Left renal cortex interstitium (tissue), 4 donors: ENCODE measurements at places on chromosomes 13 and 19. TPM values are rescaled to one million over a fixed set of nuclear protein-coding genes. Genes with fewer than 3 reads are reported as not detected.

- no peak for DNase-seq
These were observed 732 bp upstream of the C2CD4C start for GRCh38 chr19:409516-410242.

- DNase-seq, result no peak
These were observed 15.2 kb downstream of the PHLDB3 start for GRCh38 chr19:43489310-43489709.

GRCh38 chr13:98226496-98226895 lies 49.4 kb upstream of the RNF113B start:
- DNase-seq, result no peak

DNA sequence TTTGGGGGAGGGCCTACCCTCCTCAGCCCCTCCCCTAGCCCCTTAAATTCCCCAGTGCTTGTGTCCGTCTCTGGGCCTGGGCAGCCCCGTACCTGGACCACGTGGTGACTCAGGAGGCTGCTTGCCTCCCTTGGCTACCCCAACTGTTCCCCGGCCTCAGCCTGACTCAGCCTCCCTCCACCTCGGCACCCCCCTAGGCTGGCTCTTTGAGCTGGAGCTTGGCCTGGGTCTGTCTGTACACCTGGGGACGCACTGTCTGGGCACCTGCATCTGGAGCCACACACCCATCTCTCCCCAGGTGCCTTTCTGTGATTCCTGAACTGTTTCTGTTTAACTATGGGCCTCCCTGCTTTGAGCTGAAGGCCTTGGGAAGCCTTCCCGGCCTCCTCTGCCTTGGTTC lies 1.8 kb upstream of the KLK14 start:
- DNase-seq, result no peak

DNA sequence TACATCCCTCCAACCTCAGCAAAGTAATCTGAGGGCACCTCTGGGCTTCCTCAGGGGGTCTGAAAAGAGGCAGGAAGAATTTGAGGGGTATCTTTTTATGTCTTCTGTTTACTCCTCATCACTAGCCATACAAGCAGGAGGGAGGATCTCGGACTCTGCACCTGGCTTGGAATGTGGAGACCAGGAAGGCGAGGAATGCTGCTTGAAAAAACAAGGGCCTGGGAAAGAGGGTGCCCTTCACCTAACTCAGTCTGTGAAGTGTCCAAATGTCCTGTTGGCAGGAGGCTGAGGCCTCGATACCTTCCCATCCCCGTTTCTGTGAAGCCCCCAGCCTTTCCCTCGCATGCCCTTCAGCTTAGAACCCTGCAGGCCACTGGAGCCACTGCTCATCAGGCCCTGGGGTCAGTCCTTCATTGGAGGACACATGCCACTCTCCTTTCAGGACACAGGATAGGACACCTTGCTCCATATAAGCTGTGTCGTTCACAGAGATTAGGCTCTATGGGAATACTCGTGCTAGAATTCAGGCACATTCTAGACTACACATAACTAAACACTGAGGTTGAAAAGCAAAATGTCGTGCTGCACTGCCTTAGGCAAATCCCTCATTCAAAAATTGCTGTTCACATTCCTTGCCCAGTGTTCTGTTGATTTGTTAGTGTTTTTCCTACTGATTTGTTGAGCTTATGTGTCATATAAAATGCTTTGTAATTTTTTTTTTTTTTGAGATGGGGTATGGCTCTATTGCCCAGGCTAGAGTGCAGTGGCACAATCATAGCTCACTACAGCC lies 49.7 kb downstream of the ESD start:
- no peak for DNase-seq

DNA sequence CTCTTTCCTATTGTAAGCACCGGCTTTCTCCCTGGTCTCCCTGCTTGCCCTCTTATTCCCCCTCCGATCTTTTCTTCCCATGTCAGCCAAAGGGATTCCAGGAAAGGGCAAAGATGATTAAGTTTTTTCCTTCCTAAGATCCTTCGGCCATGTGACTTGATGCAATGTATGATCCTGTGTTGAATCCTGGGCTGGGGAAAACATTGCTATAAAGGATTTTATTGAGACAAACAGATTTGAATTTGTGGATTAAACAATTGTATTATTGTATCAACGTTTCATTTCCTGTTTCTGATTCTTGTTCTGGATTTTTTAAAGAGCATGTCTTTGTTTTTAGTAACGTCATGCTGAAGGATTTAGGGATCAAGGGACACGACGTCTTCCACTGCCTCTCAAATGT lies 16.9 kb upstream of the ZNF541 start:
- DNase-seq, result no peak

DNA sequence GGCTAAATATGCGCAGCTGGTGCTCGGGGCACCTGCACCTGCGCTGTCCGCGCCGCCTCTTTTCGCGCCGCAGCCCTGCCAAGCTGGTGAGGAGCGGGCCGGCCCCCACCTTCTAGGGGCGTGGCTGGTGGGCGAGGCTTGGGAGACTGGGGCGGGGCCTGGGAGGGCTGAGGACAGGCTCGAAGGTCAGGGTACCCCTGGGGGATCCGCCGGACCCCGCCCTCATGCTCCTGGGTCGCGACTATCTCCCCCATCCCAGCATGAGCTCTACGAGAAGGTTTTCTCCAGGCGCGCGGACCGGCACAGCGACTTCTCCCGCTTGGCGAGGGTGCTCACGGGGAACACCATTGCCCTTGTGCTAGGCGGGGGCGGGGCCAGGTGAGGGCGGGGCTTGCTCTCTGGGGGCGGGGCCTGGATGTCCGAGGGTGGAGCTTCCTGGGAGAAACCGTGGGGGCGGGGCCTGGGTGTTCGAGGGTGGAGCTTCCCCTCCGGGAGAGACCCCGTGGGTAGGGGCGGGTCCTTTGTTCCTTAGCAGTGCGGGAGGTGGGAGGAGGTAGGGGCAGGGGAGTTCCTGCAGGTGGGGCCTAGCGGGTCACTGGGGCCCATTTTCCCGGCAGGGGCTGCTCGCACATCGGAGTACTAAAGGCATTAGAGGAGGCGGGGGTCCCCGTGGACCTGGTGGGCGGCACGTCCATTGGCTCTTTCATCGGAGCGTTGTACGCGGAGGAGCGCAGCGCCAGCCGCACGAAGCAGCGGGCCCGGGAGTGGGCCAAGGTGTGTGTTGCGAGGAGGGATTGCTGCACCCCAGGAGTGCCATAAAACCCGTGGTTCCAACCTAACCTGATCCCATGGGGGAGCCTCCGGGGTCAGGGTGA lies 19.7 kb downstream of the PNPLA6 start:
- no peak for DNase-seq

DNA sequence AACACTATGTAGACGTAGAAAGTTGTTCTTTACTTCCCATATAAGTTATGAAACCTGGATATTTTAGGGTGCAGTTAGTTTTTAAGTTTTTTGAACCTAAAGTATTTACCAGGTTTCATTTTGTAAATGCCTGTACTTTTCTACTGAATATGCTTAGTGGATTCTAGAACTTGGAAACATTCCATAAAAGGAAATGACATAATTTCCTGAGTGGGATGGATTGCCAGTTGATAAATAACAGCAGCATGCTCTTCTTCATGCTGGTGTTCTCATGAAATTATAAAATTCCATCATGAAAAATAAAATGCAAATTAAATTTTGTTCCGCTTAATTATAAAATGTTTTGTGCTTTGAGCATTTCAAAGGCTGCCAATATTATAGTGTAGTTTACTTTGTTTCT lies 362.2 kb upstream of the PCDH20 start:
- DNase-seq, result no peak

DNA sequence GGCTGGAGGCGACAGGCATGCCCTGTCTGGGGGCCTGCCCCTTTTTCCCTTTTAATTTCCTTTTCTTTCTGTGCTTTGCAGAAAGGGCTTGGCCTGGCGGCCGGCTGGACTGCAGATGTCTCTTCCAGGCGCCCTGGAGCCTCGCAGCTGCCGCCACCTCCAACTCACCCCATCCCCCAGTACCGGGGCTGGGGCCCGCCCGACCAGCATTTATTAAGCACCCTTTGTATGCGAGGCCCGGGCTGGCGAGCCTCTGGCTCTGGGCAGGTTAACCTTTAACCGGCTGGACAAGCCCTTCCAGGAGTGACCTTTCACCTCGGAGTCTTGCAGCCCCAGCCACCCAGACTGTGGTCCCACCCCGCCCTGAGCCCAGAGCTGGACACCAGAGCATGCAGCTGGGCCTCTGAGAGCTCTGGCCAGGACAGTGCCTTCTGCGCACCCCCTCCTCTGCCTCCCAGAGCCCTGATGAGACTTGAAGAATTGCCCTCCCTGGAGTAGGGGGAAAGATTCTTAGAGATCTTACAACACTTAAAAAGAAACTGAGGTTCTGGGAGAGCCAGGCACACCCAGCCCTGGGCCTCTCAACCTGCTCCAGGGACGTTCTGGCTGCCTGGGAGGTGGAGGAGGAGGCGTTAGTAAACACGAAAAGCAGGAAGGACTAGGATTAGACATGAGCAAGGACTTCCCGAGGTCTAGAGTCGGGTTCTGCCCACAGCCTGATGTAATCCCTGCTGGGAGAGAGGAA lies 1.1 kb upstream of the NR2F6 start:
- DNase-seq, result no peak

GRCh38 chr19:32865326-32865725 lies 4.2 kb downstream of the SLC7A9 start:
- DNase-seq, result no peak

- no peak for DNase-seq
These were observed 4.5 kb upstream of the ADGRE2 start for GRCh38 chr19:14782626-14783409.

DNA sequence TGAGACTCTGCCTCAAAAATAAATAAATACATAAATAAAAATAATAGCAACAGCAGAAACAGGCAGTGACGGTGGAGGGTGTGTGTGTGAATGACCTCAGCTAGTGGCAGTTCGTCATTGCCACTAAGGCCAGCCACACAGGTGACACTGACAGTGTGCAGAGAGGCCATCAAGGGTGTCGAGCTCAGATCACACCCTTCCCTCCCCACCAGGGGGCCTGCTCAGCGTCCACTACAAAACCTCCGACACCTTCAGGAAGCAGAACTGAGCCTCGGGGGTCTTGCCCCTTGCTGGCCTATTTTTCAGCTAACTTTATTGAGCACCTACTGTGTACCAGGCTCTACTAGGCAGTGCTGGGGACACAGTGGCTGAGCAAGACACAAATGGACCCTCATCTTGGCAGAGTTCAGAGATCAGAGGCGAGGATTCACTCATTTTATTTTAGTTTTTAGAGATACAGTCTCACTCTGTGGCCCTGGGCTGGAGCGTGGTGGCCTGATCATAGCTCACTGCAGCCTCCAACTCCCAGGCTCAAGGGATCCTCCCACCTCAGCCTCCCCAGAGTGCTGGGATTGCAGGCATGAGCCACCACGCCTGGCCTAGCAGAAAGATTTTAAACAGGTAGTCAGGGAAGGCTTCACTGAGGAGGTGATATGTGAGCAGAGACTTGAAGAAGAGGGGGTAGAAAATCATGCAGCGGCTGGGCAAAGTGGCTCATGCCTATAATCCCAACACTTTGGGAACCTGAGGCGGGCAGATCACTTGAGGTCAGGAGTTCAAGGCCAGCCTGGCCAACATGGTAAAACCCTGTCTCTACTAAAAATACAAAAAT lies 30.3 kb upstream of the SEMA6B start:
- DNase-seq, result no peak

DNA sequence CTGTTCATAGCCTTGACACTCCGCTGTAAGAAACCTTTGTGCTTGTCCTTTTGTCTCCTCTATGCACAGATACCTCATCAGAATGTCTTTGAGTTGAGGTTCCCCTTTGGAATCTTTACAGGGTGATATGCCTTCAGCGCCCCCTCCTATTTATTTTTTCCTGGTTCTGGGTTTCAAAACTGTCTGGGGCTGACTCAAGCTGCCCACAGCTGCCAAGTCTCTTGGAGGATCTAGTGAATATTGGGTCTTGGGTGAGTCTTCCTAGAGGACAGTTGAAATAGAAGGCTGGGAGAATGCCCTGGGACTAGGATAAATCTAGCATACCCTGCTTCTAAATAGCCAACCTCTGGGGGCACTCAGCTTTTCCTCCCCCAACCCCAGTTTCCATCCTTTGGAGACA lies 930 bp downstream of the ZNF136 start:
- DNase-seq, result no peak

GRCh38 chr13:59954601-59955000 lies 209.1 kb downstream of the DIAPH3 start:
- DNase-seq, result no peak

- DNase-seq, result no peak
These were observed 51.9 kb downstream of the CELF5 start for GRCh38 chr19:3276341-3276799.

GRCh38 chr13:99263126-99263785 lies 5.1 kb upstream of the GPR18 start:
- DNase-seq, result no peak

Gene CEACAM8
- not detected for polyA plus RNA-seq

Gene ZNF541
- 0.38 TPM for polyA plus RNA-seq

Gene LHB
- polyA plus RNA-seq, result not detected

Gene CD209
- polyA plus RNA-seq, result 1.5 TPM

Gene VAV1
- polyA plus RNA-seq, result 1.3 TPM

Gene NCCRP1
- polyA plus RNA-seq, result 1.1 TPM

Gene ZNF490
- 6.4 TPM for polyA plus RNA-seq
